Activated CD4-positive, alpha-beta memory T cell treated with anti-CD3 and anti-CD28 coated beads, Interleukin-2, amount 10 ng/mL, durations not matched to agents 7 days and 5 days (primary cell): ENCODE measurements at places on chromosomes 12 and 14. TPM values are rescaled to one million over a fixed set of nuclear protein-coding genes. Genes with fewer than 3 reads are reported as not detected.

GPX2 gene
- not detected for total RNA-seq

DPF3 gene
- total RNA-seq, result 15.4 TPM

DDX55 gene
- 26.9 TPM for total RNA-seq

SYCP3 gene
- 0.28 TPM for total RNA-seq

POTEG gene
- not detected for total RNA-seq

SPTB gene
- 0.10 TPM for total RNA-seq

GPR68 gene
- 36.9 TPM for total RNA-seq

KRT6C gene
- not detected for total RNA-seq

BLOC1S1 gene
- total RNA-seq, result 156 TPM

ACVRL1 gene
- not detected for total RNA-seq

NAA30 gene
- 21.1 TPM for total RNA-seq
